ENCODE measurements at places on chromosomes 5 and 9.
A peak's percentile ranks its signal among the peaks of the same experiment; 100 is the strongest.

- no peak for DNase-seq
Observed at GRCh38 chr5:179624841-179625271, 1.4 kb upstream of the HNRNPH1 start.

GRCh38 chr5:683551-684481 is 9.3 kb downstream of the TPPP start:
- DNase-seq: peak; percentile 49

DNA sequence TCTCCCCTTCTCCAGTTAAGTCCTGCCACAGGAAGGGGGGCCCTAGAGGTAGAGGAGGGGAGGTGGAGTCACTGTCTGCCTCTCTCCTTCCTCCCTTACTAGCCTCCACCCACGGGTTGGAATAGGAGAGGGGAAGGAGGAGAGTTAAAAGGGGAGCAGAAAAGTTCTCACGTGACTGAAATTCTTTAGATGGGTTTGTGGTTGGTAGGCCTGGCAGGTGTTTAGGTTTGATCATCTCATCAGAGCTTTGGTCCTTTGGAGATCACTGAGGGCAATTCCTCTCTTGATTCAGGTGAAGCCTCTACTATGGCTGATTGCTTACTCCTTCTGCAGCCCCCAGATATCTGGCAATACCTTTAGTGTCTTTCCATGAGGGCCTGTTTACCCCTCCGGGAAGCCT is 24.9 kb upstream of the C5orf63 start:
- DNase-seq: no peak

DNA sequence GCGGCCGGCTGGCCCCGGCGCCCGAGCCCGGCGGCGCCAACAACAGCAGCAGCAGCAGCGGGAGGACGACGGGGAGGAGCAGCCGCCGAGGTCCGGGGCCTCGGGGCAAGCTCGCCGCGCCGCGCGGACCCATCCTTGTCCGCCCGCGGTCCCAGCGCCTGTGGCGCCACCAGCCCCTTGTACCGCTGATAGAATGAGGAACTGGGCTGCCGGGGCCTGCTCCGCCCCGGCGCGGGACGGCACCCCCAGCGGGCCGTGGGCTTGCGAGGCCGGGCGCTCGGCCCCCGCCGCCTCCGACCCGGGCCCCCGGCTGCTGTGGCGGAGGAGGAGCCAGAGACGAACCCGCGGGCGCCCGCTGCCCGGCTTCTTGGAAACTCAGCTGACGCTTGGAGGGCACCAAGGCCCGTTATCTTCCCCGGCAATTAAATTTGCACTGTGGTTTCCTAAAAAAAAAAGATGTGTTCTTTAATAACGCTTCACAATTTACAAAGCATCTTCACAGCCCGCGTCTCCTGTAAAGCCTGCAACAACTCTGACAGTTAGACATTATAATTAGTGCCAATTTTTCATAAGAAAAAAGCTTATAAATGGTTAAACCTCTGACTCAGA is at the start of gene ARSB:
Gene ARSB, minus strand, starts transcription at position 195 of the 609 bp plus-strand sequence. Its CDS starts 62 bp downstream, at position 133.
- no peak for DNase-seq

GRCh38 chr5:97119007-97119390 is 23.4 kb downstream of the LIX1 start:
- no peak for DNase-seq
